ENCODE measurements at places on chromosomes 7 and 10.

DNA sequence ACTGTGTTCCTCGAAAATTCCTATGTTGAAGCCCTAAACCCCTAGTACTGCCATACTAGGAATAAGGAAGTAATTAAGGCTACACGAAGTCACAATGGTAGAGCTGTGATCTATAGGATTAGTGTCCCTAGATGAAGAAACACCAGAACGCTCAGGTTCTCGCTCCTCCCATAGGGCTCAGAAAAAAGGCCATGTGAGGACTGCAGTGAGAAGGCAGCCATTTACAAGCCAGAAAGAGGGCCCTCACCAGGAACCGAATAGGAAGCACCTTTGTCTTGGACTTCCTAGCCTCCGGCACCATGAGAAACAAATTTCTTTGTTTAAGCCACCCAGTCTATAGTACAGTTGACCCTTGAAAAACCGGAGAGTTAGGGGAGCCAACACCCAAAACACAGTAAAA, 46.2 kb downstream of the CACUL1 start:
- DNase-seq = no peak

DNA sequence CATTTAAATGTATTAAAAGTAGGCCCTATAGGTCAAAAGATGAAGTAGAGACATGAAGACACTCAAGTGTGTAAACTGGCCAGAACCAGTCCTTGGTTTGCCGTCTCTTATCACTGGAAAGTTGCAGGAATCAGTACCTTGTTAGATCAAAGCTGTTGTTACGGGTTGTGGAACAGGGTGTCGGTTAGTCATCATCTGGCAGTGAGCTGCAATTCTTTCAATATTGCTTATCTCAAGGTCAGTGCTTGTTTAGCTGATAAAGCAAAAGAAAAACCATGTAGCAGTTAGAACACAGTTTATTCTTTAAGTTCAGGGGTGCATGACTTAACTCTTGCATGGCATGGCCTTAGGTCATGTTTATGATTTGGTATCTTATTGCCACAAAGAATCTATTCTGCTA, 10.0 kb upstream of the SLC13A1 start:
- DNase-seq = no peak

GRCh38 chr7:130910949-130911944, 177.2 kb upstream of the KLF14 start:
- DNase-seq = no peak

DNA sequence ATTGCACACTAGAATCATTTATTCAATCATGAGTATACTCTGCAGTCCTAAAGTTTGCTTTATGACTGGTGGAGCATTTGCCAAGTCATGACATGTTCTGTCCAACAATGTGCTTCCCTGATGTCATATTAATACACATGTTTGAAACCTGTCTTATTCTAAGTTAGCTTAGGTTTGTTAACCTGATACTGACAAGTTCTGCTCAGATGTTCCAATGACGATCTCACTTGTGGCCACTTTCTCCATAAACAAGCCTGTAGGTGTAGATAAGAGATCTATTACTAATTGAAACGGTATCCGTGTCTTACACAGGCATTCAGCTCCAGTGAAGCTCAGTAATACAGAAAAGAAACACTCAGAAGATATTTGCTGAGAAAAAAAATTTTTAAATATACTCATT, 64.9 kb downstream of the GPR37 start:
- DNase-seq = no peak

GRCh38 chr10:121110369-121110768, 259.2 kb downstream of the WDR11 start:
- no peak for DNase-seq

GRCh38 chr10:27035163-27035562, 65.1 kb downstream of the ANKRD26 start:
- DNase-seq = no peak

DNA sequence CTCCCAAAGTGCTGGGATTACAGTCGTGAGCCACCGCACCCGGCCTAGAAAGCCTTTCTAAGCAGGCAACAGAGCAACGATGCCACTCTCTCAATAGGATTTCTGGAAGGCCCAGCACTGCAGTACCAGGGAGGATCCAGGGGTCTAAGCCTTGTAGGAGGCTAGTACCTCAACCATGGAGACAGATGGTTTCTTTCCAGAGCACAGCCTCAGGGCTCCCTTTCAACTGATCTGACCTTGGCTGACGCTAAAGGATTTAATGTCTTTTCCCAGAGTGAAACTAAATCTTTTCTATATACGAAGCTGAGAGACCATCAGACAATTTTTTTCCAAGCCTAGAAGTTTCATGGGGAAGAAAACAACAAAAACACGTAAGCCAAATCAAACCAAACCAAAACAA, 78.0 kb downstream of the WDR11 start:
- no peak for DNase-seq

- DNase-seq = no peak
These were observed 29.5 kb upstream of the VDAC2 start for GRCh38 chr10:75181073-75181472.

GRCh38 chr10:117439243-117439912, 64.1 kb upstream of the PDZD8 start:
- DNase-seq = no peak

DNA sequence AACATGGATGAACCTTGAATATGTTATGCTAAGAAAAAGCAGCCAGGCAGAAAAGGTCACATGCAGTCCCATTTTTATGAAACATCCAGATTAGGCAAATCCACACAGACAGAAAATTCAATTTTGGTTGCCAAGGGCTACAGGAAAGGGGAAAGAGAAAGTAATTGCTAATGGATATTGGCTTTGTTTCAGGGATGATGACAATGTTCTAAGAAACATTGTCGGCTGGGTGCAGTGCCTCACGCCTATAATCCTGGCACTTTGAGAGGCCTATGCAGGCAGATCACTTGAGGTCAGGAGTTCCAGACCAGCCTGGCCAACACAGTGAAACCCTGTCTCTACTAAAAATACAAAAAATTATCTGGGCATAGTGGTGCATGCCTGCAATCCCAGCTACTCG, 23.0 kb downstream of the ZNF33B start:
- DNase-seq = no peak

DNA sequence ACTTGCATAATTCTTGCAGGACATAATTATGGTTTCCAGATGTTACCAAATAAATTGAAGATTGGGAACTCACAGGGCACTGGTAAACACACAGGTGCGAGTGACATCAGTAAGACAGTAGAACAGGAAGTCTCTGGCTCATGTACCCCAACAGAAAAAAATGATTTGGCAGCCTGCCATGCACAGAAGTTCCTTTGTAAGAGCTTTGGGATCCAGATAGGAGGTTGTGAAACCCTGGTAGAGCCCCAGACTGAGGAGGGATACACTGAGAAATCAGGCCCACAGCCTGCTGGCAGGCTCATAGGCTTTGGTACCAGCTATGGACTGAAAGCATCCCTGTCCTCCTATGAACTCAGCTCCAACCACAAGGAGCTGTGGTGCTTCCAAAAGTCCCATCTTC, 118.0 kb downstream of the COBL start:
- DNase-seq = no peak

DNA sequence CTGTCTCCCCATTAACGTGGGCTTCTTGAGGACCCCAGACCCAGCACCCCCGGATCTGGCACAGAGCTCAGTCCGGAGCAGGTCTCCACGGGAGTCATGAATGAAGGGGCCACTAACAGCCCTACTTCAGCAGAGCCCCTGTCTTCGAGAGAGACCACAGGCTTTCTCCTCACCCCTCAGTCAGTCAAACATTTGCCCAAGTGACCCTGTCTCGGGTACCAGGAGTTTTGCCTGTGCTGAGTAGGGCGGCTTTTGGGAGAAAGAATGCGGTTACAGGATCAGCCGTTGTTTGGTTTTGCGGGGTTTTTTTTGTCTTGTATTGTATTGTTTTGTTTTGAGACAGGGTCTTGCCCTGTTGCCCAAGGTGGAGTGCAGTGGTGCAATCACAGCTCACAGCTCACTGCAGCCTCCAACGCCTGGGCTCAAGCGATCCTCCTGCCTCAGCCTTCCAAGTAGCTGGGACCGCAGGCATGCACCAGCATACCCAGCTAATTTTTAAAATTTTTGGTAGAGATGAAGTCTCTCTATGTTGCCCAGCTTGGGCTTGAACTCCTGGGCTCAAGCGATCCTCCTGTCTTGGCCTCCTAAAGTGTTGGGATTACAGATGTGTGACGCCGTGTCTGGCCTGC, 16.5 kb downstream of the ADAP1 start:
- no peak for DNase-seq

DNA sequence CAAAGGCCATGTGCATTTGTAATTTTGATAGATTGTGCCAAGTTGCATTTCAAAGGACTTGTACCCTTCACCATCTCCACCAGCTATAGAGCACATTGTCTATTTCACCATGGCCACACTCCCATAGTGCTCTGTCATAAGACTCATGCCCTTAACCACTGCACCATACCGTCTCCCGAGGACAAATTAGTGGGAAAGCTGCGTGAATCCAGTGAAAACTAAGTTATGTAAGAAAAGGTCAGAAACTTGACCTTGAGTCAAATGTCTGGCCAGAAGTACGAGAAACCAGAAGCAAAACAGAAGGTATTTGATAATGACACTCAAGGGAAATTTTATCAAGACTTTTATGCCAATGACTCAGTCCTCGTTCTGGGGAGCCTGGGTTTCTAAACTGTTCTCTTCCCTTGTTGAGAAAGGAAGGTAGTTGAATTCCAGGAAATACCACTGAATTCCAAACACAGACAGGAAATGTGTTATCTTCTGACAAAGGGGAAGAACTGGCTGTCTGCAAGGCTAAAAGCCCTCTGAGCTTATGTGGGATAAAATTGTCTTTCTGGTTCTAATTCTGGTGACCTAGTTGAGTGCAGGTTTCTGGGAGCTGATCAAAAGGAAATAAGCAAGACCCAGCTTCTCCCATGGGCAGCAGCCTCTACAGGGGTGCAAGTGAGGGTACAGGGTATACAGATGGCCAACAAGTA, 49.7 kb downstream of the CDK1 start:
- DNase-seq = no peak

- DNase-seq = no peak
These were observed 1033.8 kb upstream of the AUTS2 start for GRCh38 chr7:68564306-68565135.

GRCh38 chr10:8044908-8045725, 9.4 kb upstream of the GATA3 start:
- DNase-seq = no peak

DNA sequence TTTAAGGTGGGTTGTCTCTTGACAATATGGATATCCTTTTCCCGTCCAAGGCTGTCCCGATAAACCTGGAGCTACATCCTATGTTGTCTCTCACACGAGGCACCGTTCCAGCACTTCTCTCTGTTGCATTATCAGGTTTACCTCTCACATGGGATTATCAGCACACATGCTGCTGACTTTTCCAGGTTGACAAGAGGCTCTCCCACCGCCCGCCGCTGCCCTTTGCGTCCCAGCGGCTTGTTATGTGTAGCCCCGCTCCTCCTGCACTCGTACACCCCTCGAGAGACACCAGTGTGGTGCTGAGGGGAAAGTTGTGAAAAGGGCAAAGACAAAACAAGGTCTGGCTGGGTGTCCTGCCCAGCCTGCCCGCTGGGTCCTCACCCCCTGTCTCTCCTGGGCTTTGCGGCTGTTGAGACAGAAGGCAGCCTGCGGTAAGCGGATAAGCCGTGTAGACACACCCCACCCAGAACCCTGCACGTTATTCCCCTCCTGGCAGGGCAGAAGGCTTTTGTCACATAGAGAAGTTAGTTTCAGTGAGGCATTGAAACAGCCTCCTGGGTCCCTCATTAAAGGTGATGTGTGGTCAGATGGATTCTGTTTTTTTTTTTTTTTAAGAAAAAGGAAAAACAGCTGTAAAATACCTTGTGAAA, 38.7 kb downstream of the UBE3C start:
- no peak for DNase-seq

GRCh38 chr7:115038158-115038557, 116.3 kb downstream of the MDFIC start:
- DNase-seq = no peak

- DNase-seq = no peak
These were observed 225.6 kb upstream of the CACNA2D1 start for GRCh38 chr7:82669141-82669540.

DNA sequence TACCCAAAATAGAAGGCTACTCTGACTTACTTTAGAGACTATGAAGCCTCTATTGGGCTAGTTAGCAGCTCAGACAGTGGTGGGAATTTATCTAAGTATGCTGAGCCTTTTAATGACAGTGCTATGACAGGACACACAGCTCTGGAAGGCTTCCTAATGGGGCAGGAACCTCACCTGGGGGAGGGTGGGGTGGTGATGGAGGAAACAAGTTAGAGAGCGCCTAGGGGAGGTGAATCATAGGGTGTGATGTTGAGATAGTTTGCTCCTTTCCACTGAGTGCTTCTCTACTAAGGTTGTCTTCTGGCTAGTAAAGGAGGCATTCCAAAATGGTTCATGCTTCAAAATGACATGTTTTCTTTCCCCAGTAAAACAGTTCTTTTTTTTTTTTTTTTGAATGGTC, 42.1 kb downstream of the PPP1R9A start:
- DNase-seq = no peak

GRCh38 chr7:5514440-5515035, 90.9 kb upstream of the TNRC18 start:
- no peak for DNase-seq

GRCh38 chr7:125814100-125814499, 884.5 kb upstream of the POT1 start:
- DNase-seq = no peak

- no peak for DNase-seq
These were observed 26.3 kb downstream of the COL17A1 start for GRCh38 chr10:104059364-104059763.

DNA sequence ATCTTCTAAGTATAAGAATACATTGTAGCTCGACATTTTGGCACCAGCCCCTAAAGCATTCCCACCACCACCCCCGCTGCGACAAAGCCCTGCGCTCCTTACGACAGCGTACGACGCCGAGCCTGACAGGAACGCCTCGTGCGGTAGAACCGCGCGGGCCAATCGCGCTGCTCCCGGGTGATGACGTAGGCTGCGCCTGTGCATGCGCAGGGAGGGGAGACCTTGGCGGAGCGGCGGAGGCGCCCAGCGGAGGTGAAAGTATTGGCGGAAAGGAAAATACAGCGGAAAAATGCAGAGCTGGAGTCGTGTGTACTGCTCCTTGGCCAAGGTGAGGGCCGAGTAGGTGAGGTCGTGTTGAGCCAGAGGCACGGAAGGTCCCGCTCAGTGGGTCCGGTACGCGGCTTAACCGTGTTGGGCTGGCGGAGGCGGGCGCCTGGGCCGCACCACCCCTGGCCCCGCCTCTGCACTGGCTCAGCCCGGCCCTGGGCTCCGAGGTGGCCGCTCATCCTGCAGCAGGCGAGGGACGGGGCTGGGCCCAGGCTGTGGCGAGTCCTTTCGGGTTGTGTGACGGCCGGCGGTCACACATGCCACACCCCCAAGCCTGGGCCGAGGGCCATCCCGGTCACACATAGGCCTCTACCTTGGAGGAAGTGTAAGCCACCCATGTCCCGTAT, at the start of gene DLD:
Gene DLD (plus strand): TSS at position 222 of the 674 bp plus-strand sequence. CDS start 68 bp downstream, at position 290.
- peak; percentile 94 for DNase-seq
